ENCODE measurements at places on chromosomes 4 and X.
A peak's percentile ranks its signal among the peaks of the same experiment; 100 is the strongest.

GRCh38 chr4:147943159-147943638 lies 211.3 kb downstream of the ARHGAP10 start:
- no peak for DNase-seq

DNA sequence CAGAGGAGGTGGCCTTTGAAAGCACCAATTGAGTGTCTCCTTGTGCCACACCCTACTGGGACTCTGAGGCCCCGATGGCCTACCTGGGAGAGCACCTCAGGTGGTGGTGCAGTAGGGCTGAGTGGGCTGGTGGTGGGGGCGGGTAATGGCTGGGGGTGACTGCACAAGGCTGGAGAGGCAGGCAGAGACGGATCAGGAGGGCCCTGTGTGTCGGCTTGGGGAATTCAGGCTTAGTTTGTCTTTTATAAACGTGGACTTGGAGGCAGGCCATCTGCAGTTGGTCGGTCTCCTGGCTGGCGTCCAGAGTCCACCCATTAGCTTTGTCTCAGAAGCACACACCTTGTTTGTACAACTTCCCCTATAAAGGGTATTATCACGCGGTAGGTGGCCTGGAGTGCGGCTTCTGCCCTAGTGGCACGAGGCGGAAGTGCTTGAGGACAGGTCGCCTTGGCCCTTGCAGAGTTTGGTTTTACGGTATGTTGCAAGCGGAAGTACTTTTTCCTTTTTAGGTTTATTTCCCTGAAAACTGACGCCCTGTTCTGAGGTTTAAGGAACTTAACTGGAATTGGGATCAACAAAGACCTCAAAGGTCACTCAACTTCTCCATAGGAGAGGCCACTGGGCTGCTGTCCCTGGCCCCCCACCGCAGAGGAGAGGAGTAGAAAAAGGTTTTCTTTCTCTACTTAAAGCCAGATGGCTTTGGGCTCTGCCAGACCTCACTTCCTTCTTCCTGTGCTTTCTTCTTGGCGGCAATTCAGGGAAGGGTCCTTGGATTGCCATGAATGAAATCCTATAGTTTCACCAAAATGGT lies 8.0 kb downstream of the TBC1D14 start:
- no peak for DNase-seq

DNA sequence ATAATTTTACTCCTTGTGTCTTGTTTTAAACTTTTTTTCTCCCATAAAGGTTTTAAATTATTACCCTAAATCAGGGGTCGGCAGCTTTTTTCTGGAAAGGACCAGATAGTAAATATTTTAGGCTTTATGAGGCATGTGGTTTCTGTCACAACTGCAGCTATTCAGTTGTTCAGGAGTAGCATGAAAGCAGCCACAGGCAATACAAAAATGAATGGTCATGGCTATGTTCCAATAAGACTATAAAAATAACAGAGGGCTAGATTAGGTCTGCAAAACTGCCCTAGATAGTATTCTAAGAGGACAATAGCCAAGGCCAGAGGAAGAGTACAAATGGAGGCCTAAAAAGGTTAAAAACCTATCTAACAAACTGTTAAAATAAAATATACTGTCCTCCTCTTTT lies 24.6 kb downstream of the HERC5 start:
- DNase-seq, result no peak

- peak; percentile 9 for DNase-seq
These were observed 41.2 kb downstream of the LONRF3 start for GRCh38 chrX:119015407-119016237.

DNA sequence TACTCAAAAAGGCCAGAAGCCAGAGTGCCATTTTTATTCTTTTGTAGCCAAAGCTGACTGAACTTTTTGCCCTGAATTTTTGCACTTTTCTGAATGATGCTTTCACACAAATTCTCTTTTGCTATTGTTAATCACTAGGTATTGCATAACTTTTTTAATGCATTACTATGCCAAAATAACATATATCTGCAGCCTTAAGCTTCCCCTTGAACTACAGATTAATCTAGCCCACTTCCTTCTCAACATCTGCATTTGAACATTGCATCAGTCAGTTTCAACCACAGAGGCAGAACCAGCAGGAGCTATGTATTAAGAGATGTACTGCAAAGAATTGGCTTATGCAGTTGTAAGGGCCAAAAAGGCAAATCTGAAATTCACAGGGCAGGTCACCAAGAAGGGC lies 197.6 kb upstream of the GYPA start:
- no peak for DNase-seq

DNA sequence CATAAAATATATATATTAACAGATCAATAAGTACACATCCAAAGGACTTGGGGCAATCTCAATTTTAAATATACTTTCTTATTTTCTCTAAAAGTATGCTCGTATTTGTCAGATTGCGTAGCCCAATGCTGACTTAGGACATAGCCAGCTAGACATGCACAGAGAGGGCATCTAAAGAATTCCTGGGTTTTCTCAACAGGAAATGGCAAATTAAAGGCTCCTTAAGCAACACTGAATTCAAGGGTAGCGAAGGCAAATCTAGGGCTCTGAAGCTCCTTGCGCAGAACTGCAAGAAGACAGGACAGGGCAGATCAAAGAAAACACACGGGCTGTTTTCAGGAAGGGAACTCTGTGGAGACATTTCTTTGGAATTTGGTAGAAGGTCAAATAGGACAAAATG lies 94.6 kb upstream of the FTHL17 start:
- DNase-seq, result no peak

- DNase-seq, result no peak
These were observed 2144.7 kb downstream of the PCDH7 start for GRCh38 chr4:32864713-32865351.

GRCh38 chr4:65983061-65983460 lies 312.8 kb upstream of the EPHA5 start:
- no peak for DNase-seq

- DNase-seq, result no peak
These were observed 759.1 kb upstream of the POU3F4 start for GRCh38 chrX:82748906-82749505.

- DNase-seq, result no peak
These were observed 156.6 kb downstream of the GRIA3 start for GRCh38 chrX:123340696-123341095.

DNA sequence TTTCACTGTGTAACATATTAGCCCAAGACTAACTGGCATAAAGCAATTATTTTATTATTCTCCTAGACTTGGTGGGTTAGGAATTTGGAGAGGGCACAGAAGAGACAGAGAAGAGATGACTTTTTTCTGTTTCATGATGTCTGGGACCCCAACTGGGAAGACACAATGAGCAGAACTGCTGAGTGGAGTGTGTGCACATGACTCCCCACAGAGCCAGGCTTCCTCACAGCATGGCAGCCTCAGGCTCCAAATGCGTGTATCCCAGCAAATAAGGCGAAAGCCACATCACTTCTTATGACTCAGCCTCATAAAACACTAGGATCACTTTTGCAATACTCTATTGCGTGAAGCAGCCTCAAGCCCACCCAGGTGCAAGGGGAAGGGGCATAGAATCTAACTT lies 68.4 kb downstream of the MFAP3L start:
- no peak for DNase-seq
